ENCODE measurements at places on chromosomes 16 and 17.

DNA sequence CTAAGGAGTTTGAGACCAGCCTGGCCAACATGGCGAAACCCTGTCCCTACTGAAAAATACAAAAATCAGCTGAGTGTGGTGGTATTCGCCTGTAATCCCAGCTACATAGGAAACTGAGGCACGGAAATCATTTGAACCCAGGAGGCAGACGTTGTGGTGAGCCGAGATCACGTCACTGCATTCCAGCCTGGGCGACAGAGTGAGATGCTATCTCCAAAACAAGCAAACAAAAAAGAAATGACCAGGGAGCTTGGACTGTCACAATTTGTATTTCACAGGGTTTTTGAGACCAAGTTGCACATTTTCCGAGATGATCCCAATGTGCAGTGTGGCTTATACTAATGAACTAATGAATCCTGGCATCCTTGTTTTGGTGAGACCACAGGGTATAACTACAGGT is 156.5 kb downstream of the SLC39A11 start:
- no peak for DNase-seq

GRCh38 chr16:48965386-48965785 is 316.3 kb downstream of the CBLN1 start:
- DNase-seq = no peak

DNA sequence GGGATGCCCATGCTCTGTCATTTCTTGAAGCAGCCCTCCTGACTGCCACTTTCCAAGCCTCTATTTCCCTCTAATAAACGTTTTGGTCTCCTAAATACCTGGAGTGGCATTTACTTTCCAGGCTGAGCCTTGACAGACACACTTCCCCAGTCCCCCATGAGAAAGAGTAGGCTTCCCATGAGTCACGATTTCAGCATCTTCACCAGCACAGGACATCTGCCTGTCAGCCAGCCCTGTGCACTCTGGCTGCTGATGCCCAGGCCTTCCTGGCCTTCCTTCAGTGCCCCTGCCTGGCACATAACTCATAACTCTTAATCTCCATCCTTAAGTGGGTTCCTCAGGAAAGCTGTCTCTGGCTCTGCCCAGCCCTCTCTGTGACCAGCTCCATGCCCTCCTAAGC is 30.8 kb upstream of the GAS7 start:
- DNase-seq = no peak

DNA sequence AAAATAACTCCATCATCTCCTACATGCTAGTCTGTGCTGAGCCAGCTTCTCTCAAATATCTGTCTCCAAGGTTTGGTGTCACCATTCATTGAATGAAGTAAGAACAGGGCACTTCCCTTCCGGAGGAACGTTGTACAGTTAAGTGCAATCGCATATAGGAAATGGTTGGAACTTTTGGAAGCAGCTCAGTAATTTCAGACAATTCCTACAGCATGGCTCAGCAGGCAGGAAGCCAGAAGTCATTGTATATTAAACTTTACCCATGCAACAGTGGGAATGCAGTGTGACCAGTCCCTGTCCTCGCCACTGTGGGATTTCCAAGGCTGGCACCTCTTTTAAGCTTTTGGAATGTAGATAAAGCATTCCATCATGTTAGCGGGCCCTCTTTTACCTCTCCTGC is 51.1 kb upstream of the MYH2 start:
- DNase-seq = no peak

DNA sequence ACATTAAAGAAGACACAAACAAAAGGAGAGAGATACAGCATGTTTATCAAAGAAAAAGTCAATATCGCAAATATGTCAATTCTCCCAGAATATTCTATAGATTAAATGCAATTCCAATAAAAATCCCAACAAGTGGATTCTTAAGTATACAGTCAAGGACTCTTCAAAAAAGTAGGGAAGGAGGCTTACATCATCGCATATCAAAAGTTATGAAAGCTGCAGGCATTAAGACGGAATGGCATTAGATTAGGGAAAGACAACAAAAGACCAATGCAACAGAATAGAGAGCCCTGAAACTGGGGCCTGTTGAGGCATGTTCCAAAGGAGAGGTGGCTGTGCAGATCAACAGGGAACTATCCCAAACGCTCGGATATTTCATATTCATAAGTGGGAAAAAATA is 76.0 kb downstream of the MARCHF10 start:
- no peak for DNase-seq

DNA sequence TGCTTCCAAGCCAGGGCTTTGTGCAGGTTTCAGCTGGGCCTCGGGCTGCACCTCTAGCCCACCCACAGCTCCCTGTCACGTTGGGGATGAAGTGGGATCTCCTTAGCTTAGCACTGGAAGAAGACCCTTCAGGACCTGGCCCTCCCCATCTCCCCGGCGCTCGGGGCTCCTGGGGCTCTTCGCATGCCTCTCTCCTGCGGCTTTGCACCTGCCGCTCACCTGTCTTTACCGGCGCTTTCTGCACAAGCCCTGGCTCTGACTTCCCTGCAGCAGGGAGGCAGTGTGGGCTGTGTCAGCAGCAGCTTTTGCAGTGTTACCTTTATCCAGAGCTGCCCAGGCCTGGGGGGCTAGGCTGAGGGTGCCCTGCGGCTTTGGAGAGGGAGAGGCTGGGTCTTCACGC is 52.3 kb downstream of the NT5M start:
- DNase-seq = no peak

GRCh38 chr17:81160306-81160705 is 5.0 kb upstream of the PVALEF start:
- no peak for DNase-seq

- DNase-seq = no peak
These were observed 89.3 kb upstream of the GSE1 start for GRCh38 chr16:85523602-85524364.

GRCh38 chr16:27907457-27907972 is 156.0 kb downstream of the GSG1L start:
- no peak for DNase-seq

GRCh38 chr16:86565644-86566511 is 751 bp upstream of the FOXC2 start:
- DNase-seq = no peak

GRCh38 chr16:11349599-11350276 is 4.5 kb downstream of the RMI2 start:
- DNase-seq = no peak

GRCh38 chr17:82315703-82316358 is 1.6 kb downstream of the CD7 start:
- no peak for DNase-seq

GRCh38 chr16:24858219-24859041 is 12.7 kb downstream of the SLC5A11 start:
- DNase-seq = no peak

- DNase-seq = no peak
These were observed 204.1 kb upstream of the NLRP1 start for GRCh38 chr17:5788266-5788900.

DNA sequence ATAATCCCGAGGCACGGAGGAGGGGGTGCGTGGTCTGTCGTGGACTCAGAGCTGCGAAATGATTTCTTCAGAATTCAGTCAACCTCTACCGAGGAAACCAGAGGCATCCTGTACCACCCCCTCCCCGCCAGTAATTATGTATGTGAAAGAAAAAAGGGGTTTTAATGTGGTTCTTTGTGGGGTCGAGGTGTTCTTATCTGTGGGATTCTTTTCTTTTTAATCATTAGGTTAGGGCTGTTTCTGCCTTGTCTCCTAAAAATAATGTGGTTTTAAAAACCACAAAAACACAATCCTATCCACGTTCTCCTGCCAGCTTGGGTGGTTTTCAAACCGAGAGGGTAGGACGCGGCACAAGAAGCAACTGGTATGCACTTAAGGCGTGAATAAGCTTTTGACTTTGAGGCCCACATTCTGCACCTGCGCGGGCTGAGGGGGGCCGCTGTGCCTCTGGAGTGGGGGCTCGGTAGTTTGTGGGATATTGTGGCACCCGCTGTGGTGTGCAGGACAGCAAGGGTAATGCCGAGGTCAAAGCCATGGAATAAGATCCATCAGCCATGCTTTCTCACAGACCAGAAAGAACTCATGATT is 1.0 kb downstream of the SLC47A1 start:
- no peak for DNase-seq

DNA sequence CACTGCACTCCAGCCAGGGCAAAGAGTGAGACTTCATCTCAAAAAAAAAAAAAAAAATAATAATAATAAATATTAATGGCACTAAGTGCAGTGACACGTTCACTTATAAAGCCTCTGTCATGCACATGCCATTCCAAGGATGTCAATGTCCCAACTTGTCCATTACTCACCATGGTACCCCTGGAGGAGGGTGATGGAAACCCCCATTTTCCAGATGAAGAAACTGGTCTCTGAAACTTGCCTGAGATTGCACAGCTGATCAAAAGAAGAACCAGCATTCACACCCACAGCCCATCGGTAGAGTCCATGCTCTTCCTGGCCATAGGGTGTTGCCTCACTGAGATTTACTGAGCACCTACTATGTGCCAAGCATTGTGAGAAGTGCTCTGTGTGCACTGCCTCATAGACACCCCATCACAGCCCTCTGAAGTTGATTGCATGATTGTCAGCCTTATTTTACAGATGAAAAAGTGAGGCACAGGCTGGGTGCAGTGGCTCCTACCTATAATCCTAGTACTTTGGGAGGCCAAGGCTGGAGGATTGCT is 123.7 kb downstream of the ABCC1 start:
- no peak for DNase-seq

DNA sequence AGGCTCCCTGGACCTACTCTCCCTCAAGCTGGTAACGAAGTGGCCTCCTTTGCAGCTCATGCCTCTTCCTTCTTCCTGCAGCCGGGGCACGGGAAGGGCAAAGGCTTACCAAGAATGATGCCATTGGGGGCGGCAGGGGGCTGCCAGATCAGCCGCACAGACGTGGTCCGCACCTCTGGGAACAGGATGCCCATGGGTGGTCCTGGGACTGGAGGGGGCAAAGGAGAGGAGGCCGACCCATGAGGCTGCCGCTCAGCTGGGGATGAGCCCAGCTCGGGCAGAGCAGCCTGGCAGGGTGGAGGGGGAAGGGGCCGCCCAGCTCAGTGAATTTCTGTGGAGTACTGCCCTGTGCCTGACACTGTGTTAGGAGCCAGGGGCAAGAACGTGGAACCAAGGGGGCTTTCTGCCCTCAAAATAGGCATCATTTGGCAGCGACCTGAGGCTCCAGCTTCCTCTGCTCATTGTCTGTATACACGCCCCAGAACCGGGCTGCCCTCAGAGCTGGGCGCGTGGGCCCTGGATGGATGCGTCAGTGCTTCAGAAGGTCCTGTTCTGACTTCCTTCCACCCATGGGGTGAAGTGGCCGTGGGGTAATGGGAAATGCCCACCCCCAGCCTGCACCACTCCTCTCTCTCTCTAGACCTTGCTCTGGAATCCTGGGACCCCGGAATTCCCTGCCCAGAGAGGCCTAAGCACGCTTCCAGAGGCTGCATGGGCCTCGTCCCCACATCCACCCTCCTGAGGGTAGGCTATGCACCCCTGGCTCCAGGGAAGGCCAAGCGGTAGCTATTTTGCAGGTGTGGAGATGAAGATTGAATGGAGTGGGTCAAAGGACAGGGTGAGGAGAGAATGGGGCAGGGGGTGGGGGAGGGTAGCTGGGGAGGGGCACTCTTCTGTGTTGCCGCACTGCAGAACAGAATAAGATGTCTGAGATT is 79.8 kb upstream of the CDC42EP4 start:
- no peak for DNase-seq

DNA sequence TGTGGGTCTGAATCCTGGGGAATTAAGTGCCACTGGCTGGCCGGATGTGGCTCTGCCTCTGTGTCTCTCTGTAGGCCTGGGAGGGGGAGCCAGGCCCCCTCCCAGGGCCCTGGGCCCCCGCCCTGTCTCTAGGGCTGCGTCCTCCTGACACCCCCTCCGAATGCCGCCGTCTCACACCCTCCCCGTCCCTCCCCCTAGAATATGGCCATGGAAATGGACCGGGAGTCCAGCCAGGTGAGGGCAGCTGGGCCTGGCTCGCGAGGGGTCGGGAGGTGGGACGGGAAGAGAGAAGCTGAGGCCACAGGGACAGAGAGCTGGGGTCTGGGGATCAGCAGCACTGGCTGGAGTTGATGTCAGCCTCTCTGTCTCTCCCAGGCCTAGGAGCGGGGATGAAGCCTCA is 16.1 kb upstream of the PKMYT1 start:
- no peak for DNase-seq

DNA sequence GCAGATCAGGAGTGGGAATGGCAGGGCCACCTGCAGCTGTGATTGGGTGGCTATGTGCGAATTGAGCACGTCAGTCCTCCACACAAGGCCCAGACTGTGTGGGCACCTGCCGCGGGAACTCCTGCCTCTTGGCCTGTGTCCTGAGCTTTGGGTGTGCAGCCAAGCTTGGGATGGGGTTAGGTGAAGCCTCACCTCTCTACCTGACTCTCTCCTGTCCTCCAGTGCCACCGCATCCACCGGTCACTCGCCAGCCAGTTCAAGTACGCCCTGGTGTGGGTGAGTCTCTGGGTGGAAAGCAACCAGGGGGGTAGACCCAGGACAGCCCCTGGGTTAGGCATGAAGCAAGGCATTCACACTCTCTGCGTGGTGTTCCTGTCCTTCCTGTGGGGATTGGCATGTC is 2.3 kb upstream of the MYO15A start:
- no peak for DNase-seq

DNA sequence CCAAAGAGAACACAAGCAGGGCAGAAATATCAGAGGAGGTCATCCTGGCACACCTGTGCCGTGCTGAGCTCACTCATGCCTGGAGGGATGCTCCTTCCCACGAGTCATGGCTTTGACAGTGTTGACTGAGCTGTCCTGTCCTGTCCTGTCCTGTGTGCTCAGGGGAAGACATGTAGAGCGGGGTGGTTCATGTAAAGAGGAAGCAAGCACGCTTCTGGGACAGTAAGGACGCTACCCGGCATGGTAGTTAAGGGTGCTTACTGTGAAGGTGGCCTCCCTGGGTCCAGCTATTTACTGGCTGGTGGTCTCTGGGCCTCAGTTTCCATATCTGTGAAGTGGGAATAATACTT is 398 bp downstream of the LGALS9 start:
- DNase-seq = no peak

DNA sequence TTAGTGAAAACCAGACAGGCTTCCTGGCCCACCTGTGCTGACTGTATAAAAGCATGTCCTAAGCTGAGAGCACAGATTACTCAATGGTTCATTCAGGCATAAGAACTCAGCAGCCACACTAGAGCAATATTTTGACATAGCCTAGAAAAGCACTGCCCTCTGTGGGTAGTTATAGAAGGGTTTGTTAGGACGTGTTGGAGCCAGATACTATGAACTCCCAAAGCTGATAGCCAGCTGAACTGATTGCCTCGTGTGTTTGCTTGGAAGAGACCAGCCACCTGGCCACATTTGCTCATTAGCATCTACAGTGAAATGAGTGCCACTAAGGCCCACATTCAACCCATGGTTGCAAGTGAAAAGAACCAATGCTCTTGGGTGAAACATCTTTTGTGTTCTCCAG is 30.8 kb upstream of the ABCA5 start:
- no peak for DNase-seq

DNA sequence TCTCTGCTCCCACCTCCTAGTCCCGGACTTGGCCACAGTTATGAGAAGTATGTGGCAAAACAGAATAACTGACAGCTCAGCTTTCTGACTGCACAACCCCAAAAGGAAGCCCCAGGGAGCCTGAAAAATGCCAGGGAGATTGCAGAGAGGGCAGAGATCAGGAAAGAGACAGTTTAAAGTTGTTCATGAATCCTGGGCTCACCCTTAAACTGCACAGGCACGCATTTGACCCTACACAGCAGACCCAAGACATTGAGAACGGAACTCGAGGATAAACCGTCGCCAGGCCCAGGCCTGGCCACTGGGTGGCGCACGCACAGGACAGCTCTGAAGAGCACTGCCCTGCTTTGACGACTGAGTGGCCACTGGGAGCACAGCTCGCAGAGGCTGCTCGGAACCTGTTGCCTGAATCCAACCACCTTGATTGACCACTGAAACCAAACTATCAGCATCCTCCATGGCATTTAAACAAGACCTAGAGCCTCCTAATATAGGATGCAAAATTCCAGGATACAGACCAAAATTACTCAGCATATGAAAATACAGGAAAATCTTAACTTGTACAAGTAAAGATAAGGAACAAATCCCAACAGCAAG is 114.0 kb downstream of the C16orf95 start:
- DNase-seq = no peak

Data from stimulated activated CD8-positive, alpha-beta memory T cell treated with anti-CD3 and anti-CD28 coated beads, Interleukin-15, amount 100 ng/mL, for 4 hours (primary cell).